ENCODE measurements at places on chromosomes 1 and 21.

GRCh38 chr1:36300526-36300925 lies 5.6 kb upstream of the SH3D21 start:
- no peak for DNase-seq

DNA sequence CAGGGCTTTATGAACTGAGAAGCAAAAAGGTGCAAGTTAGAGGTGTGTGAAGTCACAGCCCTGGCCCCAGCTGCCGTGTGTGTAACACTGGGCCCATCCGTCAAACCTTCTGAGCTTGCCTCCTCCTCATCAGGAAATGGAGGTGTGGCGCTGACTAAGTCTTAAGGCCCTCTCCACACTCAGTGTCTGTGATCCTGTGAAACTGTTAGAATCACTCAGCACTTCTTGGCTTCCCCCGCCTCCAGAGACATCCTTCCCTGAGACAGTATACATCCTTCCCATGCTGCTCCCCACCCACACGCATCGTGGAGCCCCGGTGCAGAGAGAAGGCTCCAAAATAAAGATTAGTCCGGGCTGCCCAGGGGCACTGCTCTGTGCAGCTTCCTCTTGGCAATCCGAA lies 33.3 kb downstream of the LRP8 start:
- no peak for DNase-seq

DNA sequence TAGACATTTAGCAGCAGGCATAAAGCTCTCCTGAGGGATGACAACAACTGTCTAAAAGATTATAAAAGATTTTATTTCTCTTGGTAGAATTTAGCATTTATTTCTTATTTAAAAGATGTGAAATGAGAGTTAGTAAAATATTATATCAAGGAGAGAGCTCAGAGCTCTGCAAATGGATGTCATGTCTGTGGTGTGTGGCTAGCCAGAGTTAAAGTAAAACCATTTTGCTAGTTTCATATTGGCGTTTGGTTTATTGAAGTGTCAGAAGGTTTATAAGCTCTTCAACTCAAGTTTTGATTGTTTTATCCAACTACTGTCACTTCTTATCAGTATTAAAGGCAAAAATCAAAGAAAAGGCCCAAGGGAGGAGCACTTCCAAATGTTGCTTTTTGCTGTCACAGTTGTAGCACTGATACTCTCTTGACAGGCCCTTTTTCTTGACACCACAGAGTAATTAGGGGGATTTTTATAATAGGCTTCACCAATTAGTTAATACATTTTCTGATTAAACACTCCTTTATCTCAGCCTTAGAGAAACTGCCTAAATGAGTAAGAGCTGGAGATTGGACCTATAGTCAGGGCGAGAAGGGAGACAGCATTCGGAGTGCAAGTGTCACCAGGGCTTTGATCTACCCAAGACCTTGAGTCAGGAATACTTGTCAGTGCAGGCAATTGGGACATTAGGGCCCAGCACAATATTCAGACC lies 233.9 kb downstream of the PTBP2 start:
- DNase-seq: no peak

DNA sequence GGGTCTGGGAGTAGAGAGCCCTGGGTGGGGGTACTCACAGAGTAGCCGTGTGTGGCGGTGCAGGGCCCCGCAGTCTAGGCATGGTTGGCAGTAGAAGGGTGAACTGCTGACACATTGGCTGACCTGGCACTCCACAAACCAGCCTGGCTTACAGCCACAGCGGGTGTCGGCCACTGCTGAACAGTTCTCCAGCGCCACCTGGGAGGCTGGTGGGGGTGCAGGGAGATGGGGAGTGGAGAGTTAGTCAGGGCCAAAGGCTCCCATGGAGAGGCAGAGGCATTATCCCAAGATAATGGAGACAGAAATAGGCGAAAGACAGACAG lies 1.5 kb downstream of the TNFRSF25 start:
- DNase-seq: no peak

GRCh38 chr1:153790966-153791647 lies 15.9 kb downstream of the SLC27A3 start:
- no peak for DNase-seq

GRCh38 chr1:23384312-23385058 lies 14.8 kb upstream of the ZNF436 start:
- DNase-seq: no peak

- no peak for DNase-seq
These were observed 39.2 kb upstream of the RAB4A start for GRCh38 chr1:229231754-229232119.

GRCh38 chr1:117181630-117182041 lies 29.1 kb downstream of the VTCN1 start:
- DNase-seq: no peak

DNA sequence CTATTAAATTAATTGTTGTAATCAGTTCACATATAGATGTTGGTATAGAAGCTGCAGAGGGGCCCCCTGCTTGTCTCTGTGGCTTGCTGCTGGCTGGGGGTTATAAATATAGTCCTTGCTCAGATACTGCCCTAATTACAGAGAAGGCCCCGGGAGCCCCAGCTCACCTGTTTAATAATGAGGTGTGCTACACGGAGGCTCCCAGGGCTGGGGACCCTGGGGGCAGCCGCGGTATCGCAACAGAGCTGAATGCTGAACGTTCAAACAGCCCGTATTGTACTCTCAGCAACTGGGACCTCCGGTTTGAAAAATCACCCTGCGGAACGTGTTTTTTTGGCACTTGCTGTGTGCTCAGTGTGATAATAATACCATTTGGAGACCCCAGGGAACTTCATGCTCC lies 309.3 kb downstream of the CAMTA1 start:
- no peak for DNase-seq

DNA sequence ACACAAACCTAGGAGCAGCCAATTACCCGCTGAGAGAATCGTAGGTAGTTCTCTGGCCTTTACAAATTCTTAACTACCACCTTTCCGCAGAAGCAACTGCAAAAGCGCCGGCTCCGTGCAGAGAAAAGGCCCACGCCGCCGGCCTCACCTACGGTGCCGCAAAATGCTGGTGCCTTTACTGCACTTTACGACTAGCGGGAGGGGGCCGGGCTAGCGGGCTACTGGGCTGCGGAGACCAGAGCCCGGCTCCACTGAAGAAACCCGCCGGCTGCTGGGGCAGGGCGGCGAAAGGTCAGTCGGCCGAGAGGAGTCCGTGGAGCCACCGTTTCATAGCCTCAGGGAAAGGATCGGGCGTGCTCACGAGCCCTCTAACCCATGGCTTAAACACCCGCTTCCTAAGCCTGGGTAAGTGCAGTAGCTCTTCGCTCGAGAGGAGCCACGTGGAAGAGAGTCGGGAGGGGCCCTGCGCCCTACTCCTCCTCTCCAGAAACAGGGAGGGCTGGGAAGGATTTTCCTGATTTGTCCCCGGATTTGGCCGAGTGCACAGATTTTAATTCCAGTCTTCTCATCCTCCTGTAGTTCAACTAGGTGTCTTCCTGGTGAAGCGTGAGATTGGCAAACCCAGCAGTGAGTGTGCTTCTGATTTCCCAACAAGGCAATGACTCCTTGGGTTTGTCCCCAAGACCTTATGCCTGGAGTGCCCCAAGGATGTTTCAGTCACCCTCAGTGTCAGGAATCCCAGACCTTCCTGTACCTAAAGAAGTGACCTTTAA lies at the start of gene DPH5:
Gene DPH5, minus strand, starts transcription at position 128 of the 773 bp plus-strand sequence. CDS start 341 bp downstream, outside the sequence.
- DNase-seq: peak; percentile 82

GRCh38 chr1:156767101-156767878 lies at the start of gene PRCC:
TSS of gene PRCC (plus strand) at chr1:156767535. CDS start at chr1:156767772, 237 bp downstream.
- DNase-seq: peak; percentile 83

DNA sequence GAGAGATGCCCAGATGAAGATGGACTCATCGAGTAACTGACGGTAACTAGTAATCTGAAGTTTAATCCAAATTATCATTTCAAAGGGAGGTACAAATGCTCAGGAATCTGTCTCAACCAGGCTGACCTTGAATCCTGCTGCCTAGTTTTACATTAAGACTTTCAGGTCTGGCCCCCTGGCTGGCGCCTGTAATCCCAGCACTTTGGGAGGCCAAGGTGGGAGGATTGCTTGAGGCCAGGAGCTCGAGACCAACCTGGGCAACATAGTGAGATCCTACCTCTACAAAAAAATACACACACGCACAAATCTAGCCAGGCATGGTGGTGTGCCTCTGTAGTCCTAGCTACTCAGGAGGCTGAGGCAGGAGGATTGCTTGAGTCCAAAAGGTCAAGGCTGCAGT lies 95.7 kb upstream of the AKT3 start:
- no peak for DNase-seq

DNA sequence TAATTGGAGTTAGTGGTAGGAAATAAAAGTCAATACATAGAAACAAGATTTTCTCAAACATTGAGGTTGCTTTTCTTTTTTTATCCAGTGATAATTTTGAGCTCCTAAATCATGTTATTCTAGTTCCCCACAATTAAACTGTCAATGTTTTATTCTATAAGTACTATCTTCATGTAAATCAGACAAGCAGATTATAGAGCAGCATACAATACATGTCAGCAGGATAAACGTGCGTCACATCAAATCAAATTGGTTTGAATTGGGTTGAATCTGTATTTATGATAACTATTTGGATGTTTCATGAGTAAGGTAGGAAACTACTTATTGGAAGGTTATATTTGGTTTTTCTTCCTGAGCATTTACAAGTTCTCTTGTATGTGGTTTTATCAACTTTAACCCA lies 2028.7 kb downstream of the NCAM2 start:
- DNase-seq: no peak

DNA sequence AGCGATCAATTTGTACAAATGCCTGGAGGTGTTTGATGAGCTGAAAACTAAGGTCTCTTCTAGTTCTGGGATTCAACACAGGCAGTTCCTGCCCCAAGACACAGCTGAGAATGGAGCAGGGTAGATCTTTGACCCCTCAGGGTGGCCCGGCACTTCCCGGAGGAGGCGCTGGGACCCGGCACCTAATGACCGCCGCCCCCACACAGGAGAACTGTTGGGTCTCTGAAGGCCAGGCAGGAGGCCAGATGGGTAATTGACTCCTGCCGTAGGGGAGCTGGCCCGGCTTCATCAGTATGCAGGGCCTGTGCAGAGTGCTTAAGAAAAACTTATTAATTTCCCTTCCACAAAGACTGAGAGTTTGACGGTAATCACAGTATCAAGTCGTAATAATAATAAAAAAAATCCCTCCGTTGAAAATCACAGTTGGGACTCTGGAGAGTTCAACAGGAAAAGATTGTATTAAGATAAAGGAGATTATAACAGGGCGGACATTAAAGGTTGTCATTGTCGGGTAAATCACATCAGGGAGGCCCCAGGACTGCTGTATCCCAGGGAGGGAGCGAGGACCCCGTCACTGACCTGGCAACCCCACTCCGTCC lies 51.7 kb downstream of the UBIAD1 start:
- no peak for DNase-seq

- DNase-seq: no peak
These were observed 53.6 kb upstream of the NEXN start for GRCh38 chr1:77834771-77835334.

DNA sequence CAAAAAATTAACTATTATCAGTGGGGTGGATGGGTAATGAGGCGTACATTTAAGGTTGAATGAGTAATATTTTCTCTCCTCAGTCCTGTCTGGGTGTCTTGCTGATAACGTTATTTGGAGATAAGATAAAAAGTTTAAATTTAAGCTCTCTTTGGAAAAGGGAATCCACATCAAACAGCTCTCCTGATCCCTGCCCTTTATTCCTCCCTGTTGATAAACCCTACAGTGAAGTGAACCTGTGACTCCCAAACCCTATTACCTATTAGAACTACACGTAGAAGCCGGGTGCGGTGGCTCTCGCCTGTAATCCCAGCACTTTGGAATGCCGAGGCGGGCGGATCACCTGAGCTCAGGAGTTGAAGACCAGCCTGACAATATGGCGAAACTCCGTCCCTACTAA lies 9.9 kb upstream of the GPR161 start:
- DNase-seq: no peak

- DNase-seq: no peak
These were observed 209.7 kb upstream of the VAMP3 start for GRCh38 chr1:7561331-7561921.

DNA sequence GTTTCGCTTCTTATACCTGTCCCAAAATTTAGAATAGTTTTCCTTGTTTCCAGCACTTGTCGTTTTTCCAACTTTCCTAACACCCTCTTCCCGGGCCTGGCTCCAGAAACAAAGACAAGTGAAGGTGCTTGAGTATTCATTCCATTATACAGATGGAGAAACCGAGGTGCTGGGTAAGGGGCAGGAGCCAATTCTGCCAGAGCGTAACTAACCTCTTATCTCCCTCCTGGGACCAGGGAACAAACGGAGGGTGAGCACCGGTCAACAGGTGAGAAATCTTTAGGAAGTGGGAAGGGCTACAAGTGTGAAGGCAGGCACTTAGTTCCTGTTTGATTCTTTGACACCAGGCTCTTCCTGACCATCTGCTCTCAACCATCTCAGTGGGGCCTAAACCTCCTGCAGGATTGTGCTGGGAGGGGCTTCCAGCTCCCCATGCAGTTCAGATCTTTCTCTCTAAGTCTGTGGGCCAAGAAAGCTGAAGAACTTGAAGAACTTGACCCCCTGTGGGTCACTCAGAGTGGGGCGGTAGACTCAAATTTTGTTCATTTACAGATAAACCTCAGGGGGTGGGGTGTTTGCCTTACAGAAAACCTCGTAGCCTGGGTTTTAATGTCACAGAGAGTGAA lies 8.7 kb downstream of the PLXNA2 start:
- DNase-seq: no peak

- DNase-seq: no peak
These were observed 64.7 kb upstream of the HIVEP3 start for GRCh38 chr1:41983451-41983850.

- DNase-seq: peak; percentile 19
These were observed 65.2 kb downstream of the SIK1 start for GRCh38 chr21:43361493-43362296.

DNA sequence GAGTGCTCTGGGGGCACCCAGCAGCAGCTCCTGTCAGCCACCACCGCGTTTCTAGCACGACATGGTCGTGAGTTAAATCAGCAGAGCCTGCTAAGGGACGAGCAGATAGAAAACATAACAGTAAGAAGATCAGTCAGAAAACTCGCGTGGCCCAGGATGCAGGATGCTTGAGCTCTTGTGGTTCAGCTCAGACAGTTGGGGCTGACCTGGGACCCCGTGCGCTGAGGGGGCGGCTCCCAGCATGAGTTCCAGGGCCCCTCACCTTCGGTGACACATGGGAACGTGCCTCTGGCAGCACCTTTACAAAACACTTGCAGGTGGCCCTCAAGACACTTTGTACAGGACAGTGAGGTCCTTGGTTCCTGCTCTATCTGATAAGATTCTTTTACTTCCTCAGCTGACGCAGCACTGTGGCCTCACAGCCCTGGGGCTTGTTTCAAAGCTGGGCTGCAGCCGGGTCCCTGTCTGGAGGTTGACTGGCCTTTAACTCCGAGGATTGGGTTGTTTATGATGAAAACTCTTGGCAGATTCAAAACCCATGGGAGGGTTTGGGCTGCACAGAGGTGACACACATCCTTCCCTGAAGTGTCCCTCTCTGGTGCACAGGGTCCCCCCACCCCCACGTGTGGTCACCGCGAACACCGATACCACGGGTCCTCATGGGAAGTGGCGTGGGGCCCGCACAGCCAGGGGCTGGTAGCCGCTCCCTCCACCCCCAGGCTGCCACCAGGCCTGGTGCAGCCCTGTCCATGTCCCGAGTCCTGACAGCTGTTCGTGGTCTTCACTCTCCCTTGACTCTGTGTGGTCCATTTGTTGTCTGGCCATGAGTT lies 65.3 kb upstream of the COL6A1 start:
- peak; percentile 13 for DNase-seq

GRCh38 chr1:223513309-223513708 lies 120.1 kb downstream of the CCDC185 start:
- no peak for DNase-seq

- DNase-seq: no peak
These were observed 725.8 kb downstream of the MRPL39 start for GRCh38 chr21:24881506-24881905.

Measured in naive thymus-derived CD8-positive, alpha-beta T cell (primary cell).